Astrocyte (in vitro differentiated cells and primary cell): ENCODE measurements at places on chromosomes 7 and 10.

- peak; percentile 30 for DNase-seq
Measured at GRCh38 chr10:118873091-118873737, 118.4 kb upstream of the CACUL1 start.

GRCh38 chr10:19347621-19348020 is 299.0 kb downstream of the MALRD1 start:
- no peak for DNase-seq

- DNase-seq: peak; percentile 31
Measured at GRCh38 chr7:48365010-48365409, 193.8 kb downstream of the ABCA13 start.

DNA sequence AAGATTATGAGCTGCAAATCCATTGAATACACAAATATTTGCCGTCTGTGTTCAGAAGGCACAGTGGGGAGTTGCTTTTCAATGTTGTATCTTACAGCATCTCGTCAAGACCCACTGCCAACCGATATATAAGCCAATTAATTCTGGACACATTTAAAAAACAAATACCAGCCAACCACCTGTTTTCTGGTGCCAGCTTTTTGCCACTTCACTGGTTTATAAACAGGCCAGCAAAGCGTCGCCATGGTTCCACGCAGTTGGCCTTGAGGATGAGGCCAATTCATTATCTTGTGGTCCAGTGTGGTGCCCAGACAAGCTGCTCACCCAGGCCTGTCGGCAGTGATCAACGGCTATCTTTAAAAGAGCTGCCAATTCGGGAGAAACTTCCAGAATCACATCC is 321.0 kb downstream of the TCERG1L start:
- DNase-seq: no peak

GRCh38 chr10:43574001-43574892 is at the start of gene ZNF239:
Gene ZNF239, minus strand, starts transcription at chr10:43574616. Its CDS starts 16,537 bp downstream, at chr10:43558079.
- DNase-seq: peak; percentile 81

- DNase-seq: no peak
Measured at GRCh38 chr7:128710481-128710880, 28.7 kb upstream of the CALU start.
